Activated CD8-positive, alpha-beta T cell treated with anti-CD3 and anti-CD28 coated beads for 36 hours (primary cell): ENCODE measurements at places on chromosomes 13 and 19.

GRCh38 chr13:100549316-100549715 lies 39.3 kb downstream of the GGACT start:
- no peaks in the 10 kb centered on the region for H3K27me3 ChIP-seq
- DNase-seq: no peak
- no peak overlapping the region for H3K27ac ChIP-seq
- no peaks in the 10 kb centered on the region for H3K36me3 ChIP-seq

GRCh38 chr19:17590866-17591265 lies 35.4 kb downstream of the COLGALT1 start:
- H3K27ac ChIP-seq: no peak overlapping the region
- H3K4me1 ChIP-seq: no peaks in the 10 kb centered on the region
- H3K4me3 ChIP-seq: no peak overlapping the region
- H3K36me3 ChIP-seq: no peaks in the 10 kb centered on the region

DNA sequence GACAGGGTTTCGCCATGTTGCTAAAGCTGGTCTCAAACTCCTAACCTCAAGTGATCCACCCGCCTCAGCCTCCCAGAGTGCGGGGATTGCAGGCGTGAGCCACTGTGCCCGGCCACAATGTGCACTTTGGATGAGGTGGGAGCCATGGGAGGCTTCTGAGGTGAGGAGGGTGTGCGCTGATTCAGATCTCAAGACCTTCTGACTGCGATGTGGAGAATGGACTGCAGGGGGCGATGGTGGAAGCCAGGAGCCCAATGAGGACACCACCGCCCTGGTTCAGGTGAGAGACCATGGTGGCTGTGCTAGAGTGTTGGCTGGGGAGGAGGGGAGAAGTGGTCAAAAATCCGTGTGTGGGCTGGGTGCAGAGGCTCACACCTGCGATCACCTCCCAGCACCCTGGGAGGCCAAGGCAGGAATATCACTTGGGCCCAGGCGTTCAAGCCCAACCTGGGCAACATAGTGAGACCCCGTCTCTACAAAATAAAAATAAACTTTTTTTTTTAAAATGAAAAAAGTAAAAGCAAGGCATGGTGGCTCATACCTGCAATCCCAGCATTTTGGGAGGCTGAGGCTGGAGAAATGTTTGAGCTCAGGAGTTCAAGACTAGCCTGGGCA lies 5.6 kb downstream of the INAFM1 start:
- H3K4me1 ChIP-seq: peaks cover 14% of the 10 kb centered on the region
- H3K27me3 ChIP-seq: no peaks in the 10 kb centered on the region
- no peak overlapping the region for H3K27ac ChIP-seq
- DNase-seq: peak; percentile 83
- H3K4me3 ChIP-seq: no peak overlapping the region
- peaks cover 10% of the 10 kb centered on the region for H3K36me3 ChIP-seq

- H3K4me3 ChIP-seq: no peak overlapping the region
- H3K27me3 ChIP-seq: peaks cover 2% of the 10 kb centered on the region
- no peak for DNase-seq
- H3K27ac ChIP-seq: no peak overlapping the region
These were observed 31.0 kb upstream of the ATP11A start for GRCh38 chr13:112658808-112659207.

DNA sequence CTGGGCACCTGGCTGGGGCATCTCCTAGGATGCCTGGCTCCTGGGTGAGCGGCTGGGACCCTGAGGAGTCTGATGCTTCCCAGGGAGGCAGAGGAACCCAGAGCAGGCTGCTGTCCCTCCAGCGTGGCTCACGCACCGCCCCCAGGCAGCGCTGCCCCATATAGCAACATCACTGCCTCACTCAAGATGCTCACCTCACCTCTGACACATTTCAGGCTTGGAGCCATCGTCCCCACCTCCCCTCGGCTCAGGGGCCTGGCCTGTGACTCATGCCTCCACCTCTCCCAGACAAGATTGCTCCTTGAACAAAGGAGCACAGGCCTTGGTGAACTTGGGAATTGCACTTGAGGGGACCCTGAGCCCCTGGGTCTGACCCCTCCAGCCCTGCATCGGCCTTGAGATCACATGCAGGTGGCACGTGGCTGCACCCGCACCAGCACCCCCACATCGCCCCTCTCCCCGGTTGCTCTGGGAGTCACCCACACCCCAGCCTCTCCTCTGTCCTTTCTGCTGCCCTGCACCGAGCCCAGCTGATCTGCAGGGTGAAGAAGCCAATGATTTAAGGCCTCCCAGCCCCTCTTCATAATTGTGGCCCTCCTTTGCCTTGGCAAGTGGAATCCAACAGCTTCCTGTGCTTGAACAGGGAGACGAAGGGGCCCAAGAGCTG lies 11.2 kb downstream of the CEBPA start:
- no peaks in the 10 kb centered on the region for H3K36me3 ChIP-seq
- H3K27ac ChIP-seq: no peak overlapping the region
- H3K27me3 ChIP-seq: peaks cover 21% of the 10 kb centered on the region
- H3K4me1 ChIP-seq: peaks cover 4% of the 10 kb centered on the region
- DNase-seq: no peak
- H3K4me3 ChIP-seq: no peak overlapping the region

- H3K4me1 ChIP-seq: peaks cover 9% of the 10 kb centered on the region
- peaks cover 23% of the 10 kb centered on the region for H3K36me3 ChIP-seq
- H3K27ac ChIP-seq: no peak overlapping the region
- no peaks in the 10 kb centered on the region for H3K27me3 ChIP-seq
- no peak for DNase-seq
These were observed 62.8 kb downstream of the TPT1 start for GRCh38 chr13:45278096-45278645.

DNA sequence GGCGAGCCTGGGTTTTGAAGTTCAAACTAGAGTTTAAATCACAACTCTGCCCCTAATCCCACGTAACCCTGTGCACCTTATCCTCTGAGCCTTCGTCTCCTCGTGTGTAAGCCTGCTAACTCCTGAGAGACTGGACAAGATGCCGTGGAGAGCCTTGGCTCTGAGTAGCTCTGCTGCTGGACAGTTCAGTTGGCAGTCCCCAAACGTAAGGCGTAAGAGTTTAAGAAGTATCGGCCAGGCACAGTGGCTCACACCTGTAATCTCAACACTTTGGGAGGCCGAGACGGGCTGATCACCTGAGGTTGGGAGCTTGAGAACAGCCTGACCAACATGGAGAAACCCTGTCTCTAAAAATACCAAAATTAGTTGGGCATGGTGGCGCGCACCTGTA lies 4.7 kb upstream of the CD79A start:
- H3K36me3 ChIP-seq: peaks cover 39% of the 10 kb centered on the region
- no peak overlapping the region for H3K4me3 ChIP-seq
- no peaks in the 10 kb centered on the region for H3K27me3 ChIP-seq
- peaks cover 80% of the 10 kb centered on the region for H3K4me1 ChIP-seq

- no peaks in the 10 kb centered on the region for H3K27me3 ChIP-seq
- H3K36me3 ChIP-seq: peaks cover 21% of the 10 kb centered on the region
- peak overlapping the region; percentile 69 for H3K4me3 ChIP-seq
- peak overlapping the region; percentile 85 for H3K27ac ChIP-seq
- DNase-seq: peak; percentile 40
These were observed 2.5 kb upstream of the S1PR4 start for GRCh38 chr19:3175781-3176714.

DNA sequence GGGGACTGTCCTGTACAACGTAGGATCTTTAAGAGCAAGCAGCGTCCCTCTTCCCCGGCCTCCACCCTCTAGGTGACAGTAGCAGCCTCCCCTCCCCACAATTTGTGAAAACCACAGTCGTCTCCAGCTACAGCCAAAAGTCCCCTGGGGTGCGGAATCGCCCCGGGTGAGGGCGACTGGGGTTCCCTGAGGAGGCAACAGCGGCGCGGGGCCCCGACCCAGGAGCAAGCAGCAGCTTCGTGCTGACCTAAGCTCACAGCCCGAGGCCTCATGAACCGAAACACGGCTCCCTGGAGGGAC lies 322 bp downstream of the ZNF558 start:
- DNase-seq: no peak
- no peaks in the 10 kb centered on the region for H3K27me3 ChIP-seq
- peak overlapping the region; percentile 90 for H3K27ac ChIP-seq
- peak overlapping the region; percentile 82 for H3K4me3 ChIP-seq

DNA sequence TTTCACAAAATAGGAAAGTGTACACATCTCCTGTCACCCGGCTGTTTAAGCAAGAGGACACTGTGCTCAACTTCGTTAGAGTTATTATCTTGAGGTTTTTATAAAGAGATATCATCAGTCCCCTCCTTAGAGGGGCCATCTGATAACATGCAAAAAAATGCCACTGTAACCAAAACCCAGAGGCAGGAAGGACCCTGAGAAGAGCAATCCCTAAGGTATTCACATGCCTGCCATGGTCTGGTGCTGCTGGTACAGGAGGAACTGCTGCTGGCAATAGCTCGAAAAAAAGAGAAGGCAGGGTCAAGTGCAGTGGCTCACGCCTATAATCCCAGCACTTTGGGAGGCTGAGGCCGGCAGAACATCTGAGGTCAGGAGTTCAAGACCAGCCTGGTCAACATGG lies 12.8 kb upstream of the CEACAM3 start:
- H3K4me1 ChIP-seq: peaks cover 14% of the 10 kb centered on the region
- H3K36me3 ChIP-seq: no peaks in the 10 kb centered on the region
- H3K4me3 ChIP-seq: no peak overlapping the region
- DNase-seq: no peak
- H3K27me3 ChIP-seq: peaks cover 56% of the 10 kb centered on the region

DNA sequence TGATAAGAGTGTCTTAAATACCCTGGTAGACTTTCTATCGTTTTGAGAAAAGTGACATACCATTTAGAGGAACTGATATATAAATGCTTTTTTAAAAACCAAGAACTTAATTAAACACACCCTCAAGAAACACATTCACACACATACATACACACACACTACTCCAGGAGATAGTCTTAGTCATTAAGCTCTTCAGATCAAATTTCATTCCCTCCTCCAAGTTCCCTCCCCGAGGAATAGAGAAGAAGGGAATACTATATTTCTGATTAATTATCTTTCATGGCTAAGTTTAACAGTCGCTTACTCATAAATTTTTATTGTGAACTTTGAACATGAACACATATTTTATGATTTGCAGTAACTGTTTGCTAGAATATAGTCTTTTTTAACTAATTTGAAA lies 1109.5 kb downstream of the SLITRK1 start:
- H3K4me1 ChIP-seq: no peaks in the 10 kb centered on the region
- no peaks in the 10 kb centered on the region for H3K36me3 ChIP-seq
- no peak overlapping the region for H3K4me3 ChIP-seq

DNA sequence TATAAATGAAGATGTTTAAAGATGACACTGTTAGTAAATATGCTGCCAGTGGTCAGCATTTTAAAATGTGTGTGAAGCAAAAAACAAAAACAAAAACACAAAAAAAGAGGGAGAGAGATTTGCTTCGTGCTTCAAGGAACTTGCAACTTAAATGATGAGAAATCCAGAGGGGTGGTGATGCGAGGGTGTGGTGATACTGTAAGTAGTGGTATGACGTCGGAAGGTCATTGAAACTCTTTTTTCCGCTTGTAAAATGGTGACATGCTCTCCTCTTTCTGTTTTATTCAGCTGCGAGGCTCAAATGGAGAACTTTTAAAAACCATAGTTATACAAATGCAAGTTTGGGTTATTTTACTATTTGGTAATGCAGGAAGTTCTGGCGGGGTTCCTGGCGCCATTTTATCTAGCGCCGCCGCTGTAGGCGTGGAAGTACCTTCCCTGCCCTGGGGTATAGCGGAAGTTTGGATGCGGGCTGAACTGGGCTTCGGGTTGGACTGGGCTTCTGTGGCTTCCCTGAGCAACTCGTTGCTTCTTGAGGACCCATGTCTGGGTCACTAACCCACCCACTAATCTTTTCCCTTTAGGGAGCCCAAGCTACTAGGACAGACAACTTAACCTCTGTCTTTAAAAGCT lies 34.8 kb downstream of the DGKH start:
- peaks cover 22% of the 10 kb centered on the region for H3K4me1 ChIP-seq
- peaks cover 16% of the 10 kb centered on the region for H3K36me3 ChIP-seq
- no peak overlapping the region for H3K4me3 ChIP-seq
- peak overlapping the region; percentile 12 for H3K27ac ChIP-seq
- H3K27me3 ChIP-seq: no peaks in the 10 kb centered on the region
